ENCODE measurements at places on chromosomes 2 and 18.

- no peak for DNase-seq
Measured at GRCh38 chr2:109290887-109291643, 162.1 kb downstream of the SH3RF3 start.

GRCh38 chr2:187435078-187435477, 13.0 kb downstream of the CALCRL start:
- DNase-seq, result no peak

GRCh38 chr2:121695171-121695451, 41.6 kb downstream of the NIFK start:
- no peak for DNase-seq

DNA sequence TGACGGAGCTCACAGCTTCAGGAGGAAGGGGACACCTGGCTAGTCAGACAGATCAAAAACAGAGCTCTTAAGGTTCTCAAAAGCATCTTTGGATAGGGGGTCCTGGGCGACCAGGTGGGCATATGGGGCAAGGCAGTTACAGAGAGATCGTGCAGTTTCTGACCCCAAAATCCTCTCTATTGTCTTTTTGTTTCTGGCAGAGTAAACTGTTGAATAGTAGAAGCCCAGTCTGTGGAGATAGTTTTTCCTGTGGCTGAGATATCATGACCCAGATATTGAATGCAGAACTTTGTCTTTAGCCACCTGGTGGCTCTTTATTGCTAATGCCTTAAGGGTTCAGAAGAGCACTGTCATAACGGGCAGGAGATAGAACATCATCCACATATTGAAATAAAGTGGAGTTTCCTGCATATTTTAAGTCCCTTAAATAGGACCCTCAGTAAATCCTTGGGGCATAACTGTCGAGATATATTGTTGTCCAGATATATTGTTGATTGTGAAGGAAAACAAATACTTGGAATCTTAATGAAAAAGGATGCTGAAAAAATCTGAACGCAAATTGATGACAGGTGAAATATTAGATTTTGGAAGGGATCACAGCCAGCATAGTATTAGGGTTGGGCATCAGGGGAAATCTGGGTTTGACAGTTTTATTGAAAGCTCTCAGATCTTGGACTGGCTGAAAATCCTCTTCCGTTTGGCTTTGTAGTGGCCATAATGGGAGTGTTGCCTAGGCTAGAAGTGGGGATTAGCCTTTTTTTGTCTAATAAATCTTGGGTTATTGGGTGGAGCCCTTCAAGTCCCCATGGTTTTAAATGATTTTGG, 14.1 kb upstream of the ZDBF2 start:
- DNase-seq, result no peak

- DNase-seq, result no peak
Measured at GRCh38 chr2:199041-199966, 64.5 kb downstream of the SH3YL1 start.

DNA sequence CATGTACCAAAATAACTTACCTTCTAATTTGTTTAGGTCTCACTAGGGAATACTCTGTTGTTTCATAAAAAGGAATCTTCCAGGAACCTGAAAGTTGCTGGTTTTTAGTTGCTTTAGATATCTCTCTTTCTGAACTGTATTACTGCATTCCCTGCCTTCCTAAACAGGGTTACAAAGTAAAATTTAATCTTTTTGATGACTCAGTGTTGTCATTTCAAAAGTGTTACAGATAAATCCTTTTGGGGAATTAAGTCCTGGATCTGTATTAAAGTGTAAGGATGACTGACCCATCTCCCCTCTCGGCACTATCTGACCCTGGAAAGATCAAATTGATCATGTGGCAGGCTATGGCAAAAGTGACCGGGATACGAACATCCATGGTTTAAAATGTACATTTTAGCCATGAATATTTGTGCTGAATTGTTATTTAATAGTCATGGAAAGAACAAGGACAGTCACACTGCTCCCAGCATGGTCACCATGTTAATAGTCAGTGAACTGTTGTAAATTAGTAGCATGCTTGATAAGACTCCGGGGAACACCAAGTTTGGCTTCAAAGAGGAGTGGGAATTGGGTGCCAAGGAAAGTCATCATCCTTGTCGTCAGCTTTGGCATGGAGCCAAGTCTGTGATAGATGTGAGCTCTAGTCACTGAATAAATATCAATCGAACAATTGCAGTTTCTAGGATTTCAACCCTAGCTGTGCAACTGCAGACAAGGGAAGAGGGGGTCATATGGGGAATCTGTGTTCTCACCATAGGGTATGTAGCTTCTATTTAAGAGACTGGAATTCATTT, 4.2 kb downstream of the PLEKHA3 start:
- no peak for DNase-seq

DNA sequence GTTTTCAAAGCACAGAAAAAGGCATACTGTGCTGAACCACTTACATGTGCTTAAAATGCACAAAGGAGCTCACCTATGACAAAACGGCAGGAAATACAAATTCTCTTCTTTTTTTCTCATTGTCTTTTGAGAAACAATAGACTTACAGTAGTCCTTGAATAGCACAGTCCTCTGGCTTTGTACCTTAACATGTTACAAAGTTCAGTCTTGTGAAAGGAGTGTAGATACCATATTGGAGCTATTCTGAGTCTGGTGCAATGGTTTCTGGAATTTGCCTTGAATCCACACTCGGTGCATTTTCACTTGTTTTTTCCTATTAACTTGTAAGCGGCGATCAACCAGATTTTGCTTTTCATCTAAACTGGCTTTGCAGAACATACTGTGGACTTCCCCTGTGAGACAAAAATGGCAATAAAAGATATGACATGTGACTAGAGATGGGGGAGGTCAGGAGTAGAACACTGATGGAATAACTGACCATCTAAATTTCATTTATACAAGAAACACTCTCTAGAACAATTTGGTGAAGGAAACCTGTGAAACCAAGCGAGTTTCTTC, 109.7 kb downstream of the METTL8 start:
- DNase-seq, result no peak

DNA sequence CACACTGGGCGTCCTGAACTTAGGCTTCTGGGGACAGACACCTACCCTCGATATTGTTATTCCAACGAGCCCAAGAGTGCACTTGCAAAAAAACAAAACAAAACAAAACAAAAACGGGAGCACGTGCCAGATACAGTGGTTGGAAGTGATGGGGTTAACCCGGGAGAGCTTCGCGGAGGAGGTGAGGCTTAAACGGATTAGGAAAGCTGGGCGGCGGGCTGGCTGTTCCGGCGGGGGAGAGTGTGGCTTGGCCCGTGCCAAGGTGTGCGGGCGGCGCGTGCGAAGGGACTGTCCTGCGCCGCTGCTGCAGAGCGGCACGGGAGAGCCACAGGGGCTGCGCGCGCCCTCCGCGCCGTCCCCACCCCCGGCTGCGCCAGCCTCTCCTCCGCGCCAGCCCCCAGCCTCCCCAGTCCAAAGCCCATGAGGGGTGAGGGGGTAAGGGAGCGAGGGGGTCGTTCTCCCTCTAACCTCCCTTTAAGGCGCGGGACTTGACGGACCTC, 1.5 kb upstream of the SLC30A3 start:
- DNase-seq, result peak; percentile 6

GRCh38 chr2:193841384-193842150, 1646.8 kb upstream of the TMEFF2 start:
- no peak for DNase-seq

DNA sequence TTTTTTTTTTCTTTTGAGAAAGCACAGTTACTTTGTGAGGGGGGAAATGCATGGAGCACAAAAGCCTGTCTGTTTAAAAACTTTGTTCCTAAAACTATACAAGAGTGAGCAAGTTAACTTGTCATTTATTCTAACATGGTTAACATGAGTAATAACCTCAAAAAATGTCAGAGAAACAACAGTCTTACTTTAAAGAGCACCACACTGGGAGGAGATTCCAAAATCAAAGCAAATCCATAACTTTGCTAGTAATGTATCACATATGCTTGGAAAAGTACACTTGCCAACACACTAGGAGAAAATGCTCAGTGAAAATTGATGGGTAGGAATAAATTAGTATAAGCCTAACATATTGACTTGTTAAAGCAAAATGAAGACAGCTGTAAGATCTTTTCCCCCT, 157.1 kb downstream of the PRPF40A start:
- DNase-seq, result no peak

GRCh38 chr2:114546531-114546930, 104.1 kb downstream of the DPP10 start:
- DNase-seq, result no peak

DNA sequence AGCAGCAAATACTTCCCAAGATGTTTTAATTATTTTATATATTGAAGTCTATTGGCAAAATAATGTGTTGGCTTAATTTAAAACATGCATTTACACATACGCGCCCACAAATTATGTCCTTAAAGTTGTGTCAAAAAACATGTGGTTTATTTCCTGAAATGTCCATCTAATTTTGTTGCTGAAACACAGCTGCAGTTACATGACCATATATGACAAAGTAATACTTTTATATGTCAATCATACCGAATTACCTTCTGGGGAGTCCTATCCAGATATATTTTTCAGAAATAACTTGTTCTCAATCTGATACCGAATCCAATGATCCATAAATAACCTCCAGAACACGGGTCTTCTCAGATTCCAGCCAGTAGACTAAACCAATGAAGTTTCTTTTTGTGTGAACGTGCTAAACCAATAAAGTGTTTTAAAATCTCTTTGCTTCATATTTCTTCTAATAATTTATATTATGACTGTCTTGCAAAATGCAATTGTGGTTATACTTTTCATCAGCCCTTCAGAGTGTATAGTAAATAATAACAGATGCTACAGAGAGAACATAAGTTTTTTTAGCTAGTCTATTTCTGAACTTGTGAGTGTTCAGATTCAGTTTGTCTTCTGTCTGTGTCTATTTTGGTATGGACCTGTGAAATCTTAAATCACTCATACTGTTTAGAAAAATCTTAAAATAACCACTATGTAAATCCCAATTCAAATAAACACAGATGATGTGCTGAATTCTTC, 2.4 kb downstream of the SCG2 start:
- no peak for DNase-seq

GRCh38 chr18:73381016-73381698, 513.4 kb upstream of the NETO1 start:
- DNase-seq, result no peak

- no peak for DNase-seq
Measured at GRCh38 chr2:198033626-198034025, 229.2 kb downstream of the PLCL1 start.

DNA sequence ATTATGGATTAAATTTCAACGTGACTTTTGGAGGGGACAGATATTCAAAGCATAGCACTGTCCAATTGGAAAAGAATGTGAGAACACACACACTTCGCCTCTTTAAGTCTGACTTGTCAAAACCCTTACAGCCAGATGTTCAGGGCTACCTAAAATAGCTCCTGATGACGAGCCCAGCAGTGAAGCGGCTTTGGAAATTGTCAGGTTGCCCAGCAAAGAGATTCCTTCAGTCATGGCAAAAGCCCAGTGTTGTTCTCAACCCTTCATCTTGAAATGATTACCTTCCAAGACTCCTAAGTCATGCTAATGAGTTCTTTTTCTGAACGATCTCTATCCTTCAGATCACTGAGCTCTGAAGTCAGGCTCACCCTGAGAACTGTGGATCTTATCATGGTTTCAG, 436.6 kb downstream of the LRATD1 start:
- no peak for DNase-seq

- DNase-seq, result no peak
Measured at GRCh38 chr2:28390746-28391563, 1.7 kb upstream of the FOSL2 start.

DNA sequence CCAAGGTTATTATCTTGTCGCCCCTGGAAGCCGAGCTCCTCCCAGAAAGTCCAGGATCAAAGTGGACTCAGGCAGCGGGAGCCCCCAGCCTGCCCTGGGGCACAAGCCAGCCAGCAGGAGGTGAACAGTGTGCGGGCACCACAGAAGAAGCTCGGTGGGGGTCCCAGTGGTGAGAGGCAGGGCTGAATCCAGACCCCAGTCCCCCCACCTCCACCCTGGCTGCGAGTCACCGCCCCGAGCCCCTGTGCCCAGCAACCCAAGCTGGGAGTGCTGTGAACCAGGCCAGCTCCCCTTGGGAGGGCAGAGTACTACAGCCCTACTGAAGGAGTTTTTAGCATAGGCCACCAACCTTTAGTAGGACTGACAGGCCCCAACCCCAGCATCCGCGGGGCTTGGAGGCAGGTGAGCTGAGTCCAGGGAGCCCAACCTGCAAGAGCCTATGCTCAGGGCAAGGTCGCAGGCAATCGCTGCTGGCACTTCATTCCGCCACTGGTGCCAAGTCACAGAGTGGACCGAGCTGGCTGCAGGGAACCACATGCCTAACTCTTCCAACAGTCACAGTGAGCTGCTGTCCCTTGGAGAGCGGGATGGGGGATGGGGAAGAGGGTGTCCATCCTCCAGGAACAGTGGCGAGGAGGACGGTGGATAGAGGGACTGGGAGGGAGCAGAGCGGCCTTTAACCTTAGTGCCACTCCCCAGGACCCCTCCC, 3.0 kb downstream of the PIEZO2 start:
- DNase-seq, result no peak

GRCh38 chr2:27735263-27735904, 36.1 kb upstream of the MRPL33 start:
- peak; percentile 33 for DNase-seq

GRCh38 chr2:40450796-40451430, 977 bp downstream of the SLC8A1 start:
- no peak for DNase-seq

DNA sequence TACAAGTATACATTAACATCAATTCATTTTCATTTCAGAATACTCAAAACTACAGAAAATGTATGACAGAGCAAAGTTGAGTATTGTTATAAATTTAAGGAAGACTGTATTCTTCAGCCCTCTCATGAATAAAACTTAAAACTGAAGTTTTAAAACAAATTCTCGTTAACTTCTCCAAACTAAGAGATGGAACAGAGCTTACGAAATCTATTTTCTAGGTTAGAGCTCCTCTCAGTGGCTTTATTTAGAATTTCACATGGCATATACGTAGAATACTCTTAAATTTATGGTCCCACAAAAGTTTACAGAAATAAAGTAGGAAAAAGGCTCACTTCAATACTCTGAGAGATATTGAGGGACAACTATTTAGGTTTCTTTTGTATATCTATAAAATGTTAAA, 612.1 kb downstream of the KCNJ3 start:
- DNase-seq, result no peak

DNA sequence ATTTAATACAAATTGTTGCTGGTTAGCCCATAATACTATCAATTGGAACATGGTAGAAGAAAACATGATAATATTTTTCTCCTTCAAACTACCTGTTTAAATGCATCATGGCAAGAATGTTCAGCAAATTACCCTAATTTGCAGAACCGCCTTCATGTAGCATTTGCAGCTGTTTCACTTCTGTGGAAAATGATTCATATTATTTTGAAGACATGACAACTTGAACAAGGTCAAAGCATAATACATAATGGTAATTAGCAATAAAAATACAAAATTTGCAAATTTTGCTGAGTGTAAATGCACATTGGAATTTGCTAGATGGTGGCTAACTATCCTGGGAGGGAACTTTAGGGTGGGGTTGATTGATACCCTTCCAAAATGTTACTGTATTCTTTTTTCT, 30.8 kb downstream of the ADAM23 start:
- DNase-seq, result no peak
